ENCODE measurements at places on chromosomes 2 and 18.

GRCh38 chr2:10002681-10003080, 40.7 kb upstream of the KLF11 start:
- DNase-seq: no peak

GRCh38 chr2:110140401-110140800, 24.8 kb upstream of the MALL start:
- DNase-seq: no peak

- DNase-seq: peak; percentile 99
These were observed at the start of gene CUL3 for GRCh38 chr2:224585211-224586088. CUL3 (minus strand) TSS chr2:224585363; CDS start chr2:224585009, 354 bp downstream.

DNA sequence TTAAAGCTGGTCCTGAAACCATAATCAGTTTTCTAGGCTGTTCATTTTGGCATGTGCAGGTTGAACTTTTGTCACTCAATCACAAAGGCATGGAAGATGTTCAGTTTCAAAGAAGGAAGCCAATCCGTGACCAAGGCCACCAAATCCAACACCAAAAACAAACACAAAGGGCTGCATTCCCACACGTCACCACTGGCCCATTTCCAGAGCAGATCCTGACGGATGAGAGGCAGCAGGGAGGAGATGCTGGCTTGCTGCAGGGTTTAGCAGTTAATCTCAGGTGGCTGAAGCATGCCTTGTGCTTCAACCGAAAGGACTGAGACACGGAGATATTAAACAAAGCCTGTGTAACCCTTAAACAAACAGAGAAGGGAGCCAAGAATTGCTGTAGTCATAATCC, 191.9 kb upstream of the CTAGE1 start:
- no peak for DNase-seq

GRCh38 chr2:98883780-98884211, 52.2 kb downstream of the CRACDL start:
- DNase-seq: no peak

DNA sequence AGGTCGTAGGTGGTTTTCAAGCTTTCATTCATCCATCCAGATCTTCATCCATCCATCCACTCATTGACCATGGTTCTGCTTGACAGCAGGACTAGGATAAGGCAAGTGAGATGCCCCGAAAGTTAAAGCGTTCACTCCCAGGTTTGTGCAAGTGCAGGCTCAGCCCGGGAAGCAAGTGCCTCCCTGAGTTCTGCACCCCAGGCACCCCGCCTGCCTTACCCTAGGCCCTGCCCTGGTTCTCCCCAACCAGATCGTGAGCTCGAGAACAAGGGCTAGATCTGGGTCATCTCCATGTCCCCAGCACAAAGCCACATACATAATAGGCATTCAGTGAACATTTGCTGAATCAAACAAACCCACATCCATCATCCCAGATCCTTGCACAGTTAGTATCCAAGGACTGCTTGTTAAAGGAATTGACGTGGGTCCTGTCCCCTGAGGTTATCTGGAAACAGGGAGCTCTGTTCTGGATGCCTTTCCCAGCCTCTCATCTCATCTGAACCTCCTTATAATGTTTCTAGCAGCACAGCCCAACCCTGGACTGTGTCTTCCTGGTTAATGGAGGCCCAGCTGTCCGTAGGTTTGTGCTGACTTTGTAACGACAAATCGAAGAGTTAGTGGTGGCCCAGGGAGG, 116.1 kb upstream of the GPC1 start:
- no peak for DNase-seq

- DNase-seq: no peak
These were observed 707 bp downstream of the KRCC1 start for GRCh38 chr2:88054782-88055370.

DNA sequence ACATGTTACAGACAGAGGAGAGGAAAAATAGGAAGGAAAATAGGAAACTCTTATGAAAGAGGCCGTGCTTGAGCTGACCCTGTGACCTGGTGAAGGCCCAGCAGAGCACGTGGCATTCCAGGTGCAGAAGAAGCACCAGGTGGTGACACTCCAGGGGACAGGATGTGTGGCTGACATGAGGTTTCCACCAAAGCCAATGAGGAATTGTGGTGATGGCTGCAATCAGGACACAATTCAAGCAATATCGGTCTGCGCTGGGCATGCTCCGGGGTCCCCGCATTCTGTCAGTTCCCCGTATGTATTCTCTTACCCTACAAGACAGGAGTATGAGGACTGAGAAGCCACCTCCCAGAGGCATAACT, 504.2 kb downstream of the EIPR1 start:
- no peak for DNase-seq

GRCh38 chr2:169386722-169387121, 24.4 kb upstream of the LRP2 start:
- no peak for DNase-seq

DNA sequence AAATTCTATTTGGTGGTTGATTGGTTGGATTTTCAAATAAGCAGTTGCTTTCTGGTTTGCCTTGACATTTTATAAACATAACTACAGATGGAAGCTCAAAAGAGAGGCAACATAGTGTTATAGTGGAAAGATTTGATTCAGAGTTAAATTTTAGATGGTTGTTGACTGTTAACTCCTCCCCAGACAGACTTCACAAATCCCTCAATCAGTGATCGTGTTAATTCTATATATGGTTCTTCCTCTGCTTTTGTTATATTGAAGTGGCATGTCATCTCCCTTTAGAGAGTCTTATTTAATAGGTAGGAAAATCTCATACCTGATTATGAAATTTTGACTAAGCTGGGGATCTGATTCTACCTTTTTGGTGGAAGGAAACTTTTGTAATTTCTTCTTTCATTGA, 19.5 kb downstream of the DGUOK start:
- no peak for DNase-seq

GRCh38 chr2:199100326-199101110, 357.2 kb downstream of the SATB2 start:
- DNase-seq: no peak

- no peak for DNase-seq
These were observed 1039.0 kb downstream of the SOCS6 start for GRCh38 chr18:71327850-71328249.

DNA sequence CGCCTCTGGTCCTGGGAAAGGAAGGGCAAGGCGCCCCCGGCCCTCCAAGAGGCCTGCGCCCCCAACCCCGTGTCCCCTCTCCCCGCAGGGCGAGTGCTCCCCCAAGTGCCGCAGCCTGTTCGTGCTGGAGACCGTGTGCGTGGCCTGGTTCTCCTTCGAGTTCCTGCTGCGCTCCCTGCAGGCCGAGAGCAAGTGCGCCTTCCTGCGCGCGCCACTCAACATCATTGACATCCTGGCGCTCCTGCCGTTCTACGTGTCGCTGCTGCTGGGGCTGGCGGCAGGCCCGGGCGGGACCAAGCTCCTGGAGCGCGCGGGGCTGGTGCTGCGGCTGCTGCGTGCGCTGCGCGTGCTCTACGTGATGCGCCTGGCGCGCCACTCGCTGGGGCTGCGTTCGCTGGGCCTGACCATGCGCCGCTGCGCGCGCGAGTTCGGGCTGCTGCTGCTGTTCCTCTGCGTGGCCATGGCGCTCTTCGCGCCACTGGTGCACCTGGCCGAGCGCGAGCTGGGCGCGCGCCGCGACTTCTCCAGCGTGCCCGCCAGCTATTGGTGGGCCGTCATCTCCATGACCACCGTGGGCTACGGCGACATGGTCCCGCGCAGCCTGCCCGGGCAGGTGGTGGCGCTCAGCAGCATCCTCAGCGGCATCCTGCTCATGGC, 52.4 kb downstream of the SLC66A2 start:
- DNase-seq: no peak

DNA sequence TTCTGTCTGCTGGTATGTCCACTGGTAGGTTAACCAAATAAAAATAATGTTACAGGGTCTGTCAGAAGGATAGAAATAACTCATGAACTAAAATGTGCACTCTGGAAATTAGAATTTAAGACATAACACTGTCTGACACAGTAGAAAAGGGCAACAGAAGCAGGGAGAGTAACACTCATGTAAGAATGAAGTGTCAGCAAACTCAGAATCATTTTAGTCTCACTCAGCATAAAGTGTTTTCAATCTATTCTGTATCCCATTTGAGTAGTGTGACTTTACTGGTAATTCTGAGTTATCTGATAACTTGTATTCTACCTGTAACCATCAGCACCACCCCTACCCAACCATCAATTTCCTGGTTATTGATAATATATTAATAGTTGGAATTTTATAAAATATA, 68.3 kb downstream of the PIAS2 start:
- DNase-seq: no peak

- no peak for DNase-seq
These were observed 28.9 kb downstream of the KCNF1 start for GRCh38 chr2:10940596-10940995.

DNA sequence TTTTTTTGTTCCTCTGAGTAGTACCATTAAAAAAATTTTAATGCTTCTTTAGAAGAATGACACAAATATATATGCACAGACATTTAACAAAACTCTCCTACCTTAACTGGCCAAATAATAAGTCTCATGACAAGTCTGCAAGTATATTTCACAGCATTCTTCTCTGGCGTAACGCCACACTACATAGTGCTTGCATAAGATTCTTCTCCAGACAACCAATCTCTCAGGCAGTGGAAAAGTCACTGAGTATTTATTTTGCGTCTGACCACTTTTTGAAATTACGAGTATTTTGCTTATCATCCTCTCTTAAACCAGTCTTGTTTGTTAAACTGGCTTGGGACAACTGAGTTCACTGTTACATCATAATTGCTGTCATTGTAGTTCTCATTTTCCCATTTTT, 749.2 kb downstream of the ADCYAP1 start:
- no peak for DNase-seq

DNA sequence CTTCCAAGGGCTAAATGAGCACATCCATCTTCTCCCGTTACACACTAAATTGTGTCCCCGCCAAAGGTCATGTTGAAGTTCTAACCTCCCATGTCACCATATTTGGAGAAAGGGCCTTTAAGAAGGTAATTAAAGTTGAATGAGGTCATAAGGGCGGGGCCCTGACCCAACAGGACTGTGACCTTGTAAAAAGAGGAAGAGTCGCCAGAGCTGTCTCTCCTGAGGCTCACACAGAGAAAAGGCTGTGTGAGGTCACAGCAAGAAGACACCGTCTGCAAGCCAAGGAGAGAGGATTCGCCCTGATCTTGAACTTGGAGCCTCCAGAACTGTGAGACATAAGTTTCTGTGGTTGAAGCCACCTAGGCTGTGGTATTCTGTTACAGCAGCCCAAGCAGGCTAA, 24.1 kb downstream of the TRABD2A start:
- no peak for DNase-seq

DNA sequence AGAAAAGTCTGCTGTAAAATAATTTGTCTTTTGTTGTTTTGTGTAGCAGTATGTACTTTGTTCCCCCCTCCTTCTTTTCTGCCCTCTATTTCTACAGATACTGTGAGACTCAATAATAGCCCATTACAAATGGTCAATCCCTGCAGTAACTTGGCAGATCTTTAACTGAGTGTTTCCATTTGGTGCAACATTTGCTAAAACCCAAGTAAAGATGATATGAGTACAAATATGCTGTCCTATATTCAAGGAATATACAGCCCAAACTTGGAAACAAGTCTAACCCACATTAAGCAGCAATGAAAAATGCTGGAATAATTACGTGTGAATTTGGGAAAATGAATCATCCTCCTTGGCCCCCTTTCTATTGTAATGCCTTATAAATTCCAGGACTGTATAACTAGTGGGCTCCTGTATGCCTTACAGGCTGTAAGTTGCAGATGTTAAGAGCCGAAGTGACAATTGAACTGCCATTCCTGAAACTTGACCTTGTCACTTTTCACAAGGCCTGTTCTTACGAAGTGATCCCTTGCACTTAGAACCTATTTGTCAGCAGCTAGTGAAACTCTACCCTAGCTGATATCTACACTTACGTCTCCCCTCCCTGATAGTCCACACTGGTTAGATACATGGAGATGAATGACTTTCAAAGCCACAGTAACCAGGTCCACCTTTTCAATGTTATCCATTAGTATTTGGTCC, 104.9 kb downstream of the IRS1 start:
- no peak for DNase-seq

Measured in T-helper 1 cell (primary cell).